T-cell (primary cell): ENCODE measurements at places on chromosomes 16 and 17. TPM values are rescaled to one million over a fixed set of nuclear protein-coding genes. Genes with fewer than 3 reads are reported as not detected.

The C16orf92 gene
- not detected for total RNA-seq

The KRT34 gene
- total RNA-seq, result not detected

The C16orf46 gene
- 0.38 TPM for total RNA-seq

The KIF19 gene
- total RNA-seq, result 2.0 TPM

The SULT1A1 gene
- 19.0 TPM for total RNA-seq

The CES3 gene
- total RNA-seq, result 0.10 TPM

GRCh38 chr16:87395181-87395842, 3.2 kb downstream of the MAP1LC3B start:
- H3K36me3 ChIP-seq, result peaks cover 17% of the 10 kb centered on the region
- DNase-seq, result no peak
- no peak overlapping the region for H3K27ac ChIP-seq

- no peak for DNase-seq
- no peak overlapping the region for H3K4me3 ChIP-seq
- no peak overlapping the region for H3K27ac ChIP-seq
- no peaks in the 10 kb centered on the region for H3K36me3 ChIP-seq
- no peaks in the 10 kb centered on the region for H3K27me3 ChIP-seq
These were observed 41.9 kb upstream of the EMP2 start for GRCh38 chr16:10622036-10622921.

DNA sequence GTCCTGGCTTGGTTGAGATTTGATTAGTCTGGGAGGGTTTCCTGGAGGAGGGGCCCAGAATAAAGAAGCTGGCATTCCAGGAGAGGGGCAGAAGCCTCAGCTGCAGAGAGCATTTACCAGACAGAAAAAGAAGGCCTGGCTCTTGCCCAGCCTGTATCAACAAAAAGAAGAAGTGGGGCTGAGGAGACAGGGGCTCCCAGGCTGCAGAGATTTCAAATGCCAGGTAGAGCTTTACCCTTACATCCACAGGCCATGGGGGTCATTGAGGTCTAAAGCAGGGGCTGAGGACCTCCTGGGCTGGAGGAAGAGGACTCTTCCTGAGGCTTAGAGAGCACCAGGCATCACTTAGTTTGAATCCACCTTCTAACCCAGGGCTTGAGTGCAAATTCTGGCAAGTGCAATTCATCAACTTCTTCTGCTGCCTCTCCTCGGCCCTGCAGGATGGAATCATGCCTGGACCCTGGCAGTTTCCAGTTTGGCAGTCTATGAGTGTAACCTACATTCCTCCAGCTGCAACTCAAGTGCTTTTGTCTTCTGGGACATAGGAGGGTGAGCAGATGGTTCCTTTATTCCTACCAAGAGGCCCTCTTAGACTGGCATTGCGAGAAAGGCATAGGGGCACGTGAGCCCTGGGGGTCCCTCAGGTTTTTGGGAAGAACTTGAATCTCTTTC, 15.3 kb downstream of the CA7 start:
- H3K4me3 ChIP-seq, result no peak overlapping the region
- H3K27ac ChIP-seq, result no peak overlapping the region
- DNase-seq, result no peak
- H3K4me1 ChIP-seq, result no peaks in the 10 kb centered on the region
- H3K36me3 ChIP-seq, result no peaks in the 10 kb centered on the region

GRCh38 chr16:56340416-56340815, 84.9 kb downstream of the AMFR start:
- H3K4me1 ChIP-seq, result no peaks in the 10 kb centered on the region
- no peak for DNase-seq
- no peak overlapping the region for H3K27ac ChIP-seq
- no peak overlapping the region for H3K4me3 ChIP-seq

- H3K27ac ChIP-seq, result no peak overlapping the region
- DNase-seq, result no peak
- peaks cover 14% of the 10 kb centered on the region for H3K4me1 ChIP-seq
- no peaks in the 10 kb centered on the region for H3K36me3 ChIP-seq
These were observed 14.6 kb upstream of the CSNK1D start for GRCh38 chr17:82287868-82288801.

GRCh38 chr16:61901689-61902088, 134.5 kb downstream of the CDH8 start:
- no peak overlapping the region for H3K4me3 ChIP-seq
- H3K36me3 ChIP-seq, result no peaks in the 10 kb centered on the region
- no peak overlapping the region for H3K27ac ChIP-seq
- no peak for DNase-seq
- H3K4me1 ChIP-seq, result no peaks in the 10 kb centered on the region
- H3K27me3 ChIP-seq, result no peaks in the 10 kb centered on the region

GRCh38 chr17:37844158-37844976, 79.8 kb upstream of the TBC1D3K start:
- peak overlapping the region; percentile 58 for H3K4me3 ChIP-seq
- no peak overlapping the region for H3K27ac ChIP-seq
- H3K36me3 ChIP-seq, result no peaks in the 10 kb centered on the region
- peaks cover 14% of the 10 kb centered on the region for H3K4me1 ChIP-seq

GRCh38 chr16:51854401-51854951, 692.5 kb downstream of the TOX3 start:
- H3K36me3 ChIP-seq, result no peaks in the 10 kb centered on the region
- no peak overlapping the region for H3K27ac ChIP-seq
- H3K4me3 ChIP-seq, result no peak overlapping the region

DNA sequence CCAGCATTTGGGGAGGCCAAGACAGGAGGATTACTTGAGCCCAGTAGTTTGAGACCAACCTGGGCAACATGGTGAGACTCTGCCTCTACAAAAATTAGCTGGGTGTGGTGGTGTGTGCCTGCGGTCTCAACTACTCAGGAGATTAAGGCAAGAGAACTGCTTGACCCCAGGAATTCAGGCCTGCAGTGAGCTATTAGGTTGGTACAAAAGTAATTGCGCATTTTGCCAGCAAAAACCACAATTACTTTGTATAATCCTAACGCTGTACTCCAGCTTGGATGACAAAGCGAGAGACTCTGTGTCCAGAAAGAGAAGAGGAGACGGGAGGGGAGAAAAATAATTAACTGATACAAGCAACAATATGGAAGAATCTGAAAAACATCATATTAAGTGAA, 32.7 kb downstream of the YWHAE start:
- H3K4me3 ChIP-seq, result no peak overlapping the region
- no peaks in the 10 kb centered on the region for H3K27me3 ChIP-seq
- no peak for DNase-seq

- H3K27me3 ChIP-seq, result no peaks in the 10 kb centered on the region
- DNase-seq, result no peak
- peaks cover 4% of the 10 kb centered on the region for H3K4me1 ChIP-seq
- no peak overlapping the region for H3K4me3 ChIP-seq
These were observed 452.2 kb downstream of the XYLT1 start for GRCh38 chr16:17018585-17018939.
